CD4-positive, alpha-beta T cell (primary cell): ENCODE measurements at places on chromosomes 6 and 20. TPM values are rescaled to one million over a fixed set of nuclear protein-coding genes. Genes with fewer than 3 reads are reported as not detected.
A peak's percentile ranks its signal among the peaks of the same experiment; 100 is the strongest.

DEFB123 gene
- total RNA-seq: not detected

RAMACL gene
- 0.75 TPM for total RNA-seq

GRCh38 chr6:140039364-140039763 lies 664.9 kb upstream of the CITED2 start:
- no peak for DNase-seq

TFAP2D gene
- not detected for total RNA-seq

- DNase-seq: no peak
Observed at GRCh38 chr6:135673501-135674309, 176.2 kb upstream of the AHI1 start.

GRCh38 chr6:484086-484745 lies 92.7 kb downstream of the IRF4 start:
- DNase-seq: no peak

DNA sequence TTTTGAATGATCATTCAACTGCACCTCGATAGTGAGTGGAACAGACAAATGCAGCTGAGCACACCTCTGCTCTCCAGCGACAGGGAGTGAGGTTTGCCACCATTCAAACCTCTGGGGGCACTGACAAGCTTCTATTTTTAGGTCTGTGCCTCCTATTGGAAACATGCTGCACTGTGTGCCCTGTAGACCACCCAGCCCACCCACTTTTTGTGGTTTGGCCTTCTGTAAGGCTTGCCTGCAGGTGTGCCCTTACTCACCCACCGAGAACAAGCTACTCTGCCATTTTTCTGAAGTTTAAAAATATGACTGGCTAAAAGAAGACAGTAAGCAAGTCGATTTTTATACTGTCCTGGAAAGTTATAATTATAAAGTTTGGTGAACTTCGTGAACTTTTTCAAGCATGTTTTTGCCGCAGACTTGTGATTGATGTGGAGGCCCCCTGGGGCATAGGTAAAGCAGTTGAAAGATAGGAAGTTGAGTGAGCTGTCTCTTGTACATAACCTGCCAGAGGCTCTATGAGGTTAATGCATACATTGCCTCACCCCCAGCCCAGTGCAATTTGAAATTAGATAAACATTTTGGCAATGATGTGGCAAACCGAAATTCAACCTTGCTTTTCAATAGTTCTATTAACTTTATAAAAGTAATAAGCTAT lies 53.8 kb downstream of the ADGRG6 start:
- no peak for DNase-seq

DNA sequence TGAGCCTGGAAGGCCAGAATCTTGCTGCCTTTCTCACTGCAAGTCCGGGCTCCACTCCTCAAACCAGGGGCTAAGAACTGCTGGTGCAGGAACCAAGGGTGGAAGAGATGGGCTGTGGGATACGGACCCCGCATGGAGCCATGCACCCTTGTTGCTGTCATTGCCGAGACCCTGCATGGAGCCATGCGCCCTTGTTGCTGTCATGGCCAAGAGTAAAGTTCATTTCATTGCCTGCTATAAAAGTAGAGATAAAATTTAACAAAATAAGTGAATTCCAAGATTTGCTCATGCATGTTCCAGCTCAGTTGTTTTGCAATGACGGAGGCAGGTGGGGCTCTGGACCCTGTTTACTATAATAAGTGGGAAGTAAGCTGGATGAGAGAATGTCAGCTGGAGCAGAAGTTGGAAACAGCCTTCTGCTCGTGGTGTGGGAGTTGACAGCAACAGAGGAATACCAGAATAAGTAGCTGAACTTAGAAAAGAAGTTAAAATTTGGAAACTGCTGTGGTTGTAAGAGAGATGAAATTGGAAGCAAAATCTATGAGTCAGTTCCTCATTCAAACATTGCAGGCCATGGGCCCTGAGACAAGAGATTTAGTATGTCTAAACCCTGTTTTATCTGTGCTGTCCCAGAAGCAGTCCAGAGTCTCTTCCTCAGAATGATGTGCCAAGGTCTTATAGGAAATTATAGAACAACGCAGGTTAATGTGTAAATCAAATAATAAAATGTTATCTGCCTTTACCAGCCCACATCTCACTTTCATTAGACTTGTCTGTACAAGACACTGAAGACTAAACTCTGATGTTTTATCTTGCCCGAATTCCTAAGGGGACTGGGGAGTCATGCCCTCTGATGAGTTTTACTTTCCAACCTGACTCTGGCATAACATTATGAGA lies 15.8 kb upstream of the THBS2 start:
- DNase-seq: no peak

DNA sequence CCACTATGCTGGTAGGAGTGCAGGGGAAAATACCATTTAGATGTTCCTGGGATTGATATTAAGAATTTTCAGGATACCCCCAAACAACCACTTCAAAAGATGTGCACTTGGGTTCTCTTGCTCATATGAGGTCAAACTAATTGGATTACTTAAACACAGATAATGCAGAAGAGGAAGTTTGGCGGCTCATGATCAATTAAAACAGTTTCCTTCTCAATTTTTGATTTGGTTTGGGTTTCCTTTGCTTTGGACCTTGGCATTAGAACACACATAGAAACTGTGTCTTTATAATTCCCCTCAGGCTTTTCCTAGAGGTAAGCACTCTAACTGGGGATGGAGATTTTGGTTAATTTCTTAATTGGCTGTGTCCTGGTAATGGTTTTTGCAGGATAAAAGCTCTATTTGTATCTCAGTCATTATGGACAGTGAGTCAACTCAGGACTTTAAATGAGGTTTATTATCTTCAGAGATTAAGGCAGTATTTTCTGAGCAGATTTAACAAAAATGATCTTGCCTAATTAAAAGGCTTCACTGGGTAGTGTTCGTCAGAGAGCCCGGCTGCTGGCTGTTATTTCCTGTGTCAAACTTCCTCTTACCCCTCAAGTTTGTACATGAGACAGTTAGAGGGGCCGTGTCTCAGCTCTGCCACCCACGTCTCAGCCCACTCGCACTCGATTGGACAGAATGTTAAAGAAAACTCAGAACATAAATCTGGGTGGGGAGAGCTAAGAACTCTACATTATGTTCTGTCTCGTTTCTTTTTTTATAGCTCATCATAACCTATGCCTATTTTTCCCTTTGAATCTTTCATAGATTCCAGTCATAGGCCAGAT lies 50.3 kb upstream of the PREP start:
- peak; percentile 18 for DNase-seq

GRCh38 chr20:33431797-33432381 lies 11.7 kb downstream of the SNTA1 start:
- no peak for DNase-seq

DNA sequence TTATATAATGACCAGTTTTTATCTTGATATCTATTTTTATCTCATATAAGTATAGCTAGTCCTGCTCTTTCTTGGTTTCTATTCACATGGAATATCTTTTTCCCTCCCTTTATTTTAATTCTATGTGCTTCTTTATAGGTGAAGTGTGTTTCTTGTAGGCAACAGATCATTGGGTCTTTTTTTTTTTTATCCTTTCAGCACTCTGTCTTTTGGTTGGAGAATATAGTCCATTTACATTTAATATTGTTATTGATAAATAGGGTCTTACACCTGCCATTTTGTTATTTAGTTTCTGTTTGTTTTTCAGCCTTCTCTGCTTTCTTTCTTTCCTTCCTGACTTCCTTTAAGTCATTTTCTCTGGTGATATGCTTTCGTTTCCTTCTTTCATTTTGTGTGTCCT lies 22.2 kb upstream of the LAMA2 start:
- DNase-seq: no peak

- peak; percentile 4 for DNase-seq
Observed at GRCh38 chr6:15569035-15569995, 93.5 kb downstream of the DTNBP1 start.

SLC22A7 gene
- total RNA-seq: not detected

MAS1 gene
- not detected for total RNA-seq

DNA sequence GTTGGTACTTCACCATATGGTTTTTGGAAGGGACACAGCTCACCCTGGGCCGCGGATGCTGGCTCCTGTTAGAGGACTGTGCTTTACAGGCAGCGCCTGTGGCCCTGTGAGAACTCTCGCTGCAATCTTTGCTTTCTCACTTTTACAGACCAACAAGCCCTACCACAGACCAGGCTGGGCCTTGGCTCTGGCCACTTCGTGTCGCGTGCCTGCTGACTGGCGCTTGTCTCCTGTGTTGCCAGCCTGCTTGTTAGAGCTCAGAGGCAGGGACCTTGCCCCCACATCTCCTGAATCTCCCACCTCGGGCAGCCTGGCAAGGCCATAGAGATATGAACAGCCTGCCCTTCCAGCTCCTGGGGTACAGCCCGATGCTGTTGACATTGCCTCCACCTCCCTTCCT lies 56.1 kb downstream of the SYNJ2 start:
- DNase-seq: no peak

- no peak for DNase-seq
Observed at GRCh38 chr20:3339076-3339475, 68.4 kb downstream of the DNAAF9 start.

FAM83C gene
- not detected for total RNA-seq
